NCI-H1694 treated with DMSO at 0.1 percent for 48 hours (cell line): ENCODE measurements at places on chromosomes 5 and 9.

- DNase-seq, result peak; percentile 55
These were observed 1.1 kb downstream of the RALGDS start for GRCh38 chr9:133119846-133120500.

- no peak for DNase-seq
These were observed 46.5 kb downstream of the IQGAP2 start for GRCh38 chr5:76449606-76450005.

GRCh38 chr9:91429501-91429900, 5.9 kb upstream of the NFIL3 start:
- no peak for DNase-seq

- no peak for DNase-seq
These were observed 33.5 kb downstream of the SEMA4D start for GRCh38 chr9:89464300-89464901.

DNA sequence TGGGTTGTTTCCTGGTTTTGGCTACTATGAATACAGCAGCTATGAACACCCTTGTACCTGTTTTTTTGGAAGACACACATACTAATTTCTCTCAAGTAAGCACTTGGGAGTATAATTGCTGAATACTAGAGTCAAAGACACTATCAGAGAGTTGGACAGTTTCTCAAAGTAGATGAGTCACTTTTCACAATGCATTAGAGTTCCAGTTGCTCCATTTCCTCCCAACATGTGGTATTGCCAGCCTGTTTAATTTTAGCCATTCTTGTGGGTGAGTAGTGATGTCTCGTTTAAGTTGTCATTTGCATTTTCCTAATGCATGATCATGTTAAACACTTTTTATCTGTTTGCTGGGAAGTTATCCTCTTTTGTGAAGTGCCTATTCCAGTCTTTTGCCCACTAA, 81.6 kb upstream of the GDNF start:
- DNase-seq, result no peak

- no peak for DNase-seq
These were observed 56.0 kb upstream of the GALNT10 start for GRCh38 chr5:154134499-154134898.

DNA sequence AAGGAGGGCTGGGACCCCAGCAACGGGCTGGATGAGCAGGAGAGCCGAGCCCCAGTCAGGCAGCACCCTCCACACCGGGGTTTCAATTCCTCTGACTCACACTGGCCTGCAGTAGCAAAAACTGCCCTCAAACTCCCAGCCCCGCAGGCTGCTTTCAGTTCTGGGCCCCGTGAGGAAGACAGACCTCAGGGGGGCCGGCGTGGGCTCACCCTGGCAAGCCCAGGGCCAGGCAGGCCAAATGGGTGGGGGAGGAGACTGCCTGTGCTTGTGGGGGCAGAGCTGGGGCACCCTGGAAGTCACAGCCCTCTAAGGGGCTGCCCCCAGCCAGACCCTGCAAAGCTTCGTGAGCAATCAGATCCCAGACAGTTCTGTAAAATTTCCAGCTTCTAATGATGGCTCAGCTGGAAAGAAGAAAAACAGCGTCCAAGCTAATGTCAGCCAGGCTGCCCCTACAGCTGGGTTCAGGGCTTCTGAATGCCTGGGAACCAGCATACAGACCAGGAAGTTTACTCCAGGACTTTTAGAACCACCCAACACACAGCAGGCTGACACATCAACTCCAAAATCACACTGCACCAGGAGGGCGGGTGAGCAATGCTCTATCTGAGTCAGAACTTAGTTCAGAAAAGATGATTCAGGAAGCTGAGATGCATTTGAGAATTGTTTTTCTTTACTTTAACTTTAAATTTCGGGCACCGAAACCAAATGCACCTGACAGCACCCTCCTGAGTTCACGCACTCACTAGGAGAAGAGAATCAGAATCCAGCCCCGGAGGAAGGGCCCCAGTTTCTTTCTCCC, 34.7 kb downstream of the LPCAT1 start:
- no peak for DNase-seq

DNA sequence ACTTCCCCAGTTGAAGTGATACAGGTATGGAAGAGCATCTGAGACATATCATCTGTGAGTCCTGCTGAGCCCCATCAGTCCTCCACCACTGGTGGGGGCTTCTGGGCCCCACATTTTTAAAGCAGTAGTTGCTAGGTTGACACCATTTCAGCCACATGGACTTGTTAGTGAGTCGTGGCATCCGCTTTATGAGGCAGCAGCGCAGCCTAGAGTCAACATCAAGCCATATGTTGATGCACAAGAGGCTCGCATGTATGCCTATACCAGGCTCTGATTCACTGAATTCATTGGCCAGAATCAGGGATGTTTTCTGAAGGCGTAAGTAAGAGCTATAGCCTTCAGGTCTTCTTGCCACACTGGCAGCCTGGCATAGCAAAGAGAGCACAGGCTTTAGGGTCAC, 26.8 kb downstream of the ZNF346 start:
- no peak for DNase-seq

- DNase-seq, result no peak
These were observed 632.8 kb downstream of the BRINP1 start for GRCh38 chr9:118736406-118736805.

GRCh38 chr5:76867038-76867437, 17.2 kb downstream of the S100Z start:
- no peak for DNase-seq

- no peak for DNase-seq
These were observed 243.9 kb downstream of the ICE1 start for GRCh38 chr5:5666369-5666768.

- DNase-seq, result no peak
These were observed 13.0 kb downstream of the SUSD3 start for GRCh38 chr9:93071464-93071863.

DNA sequence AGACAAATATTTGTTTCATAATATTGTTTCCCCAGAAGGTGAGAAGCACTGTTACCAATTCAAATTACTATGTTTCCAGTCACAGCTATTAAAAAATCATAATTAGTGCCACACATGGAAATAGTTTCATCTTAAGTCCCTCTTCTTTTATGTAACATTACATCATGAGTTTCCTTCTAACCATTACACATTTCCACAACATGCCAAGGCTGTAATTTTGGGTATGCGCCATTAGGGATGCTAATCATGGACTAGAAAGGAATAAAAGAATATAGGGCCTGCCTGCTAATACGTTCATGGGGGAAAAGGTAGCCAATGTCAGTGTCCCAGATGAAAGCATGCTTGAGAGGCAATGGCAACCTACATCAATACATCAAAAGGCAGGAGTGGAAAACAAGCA, 142.5 kb upstream of the LPAR1 start:
- DNase-seq, result no peak

DNA sequence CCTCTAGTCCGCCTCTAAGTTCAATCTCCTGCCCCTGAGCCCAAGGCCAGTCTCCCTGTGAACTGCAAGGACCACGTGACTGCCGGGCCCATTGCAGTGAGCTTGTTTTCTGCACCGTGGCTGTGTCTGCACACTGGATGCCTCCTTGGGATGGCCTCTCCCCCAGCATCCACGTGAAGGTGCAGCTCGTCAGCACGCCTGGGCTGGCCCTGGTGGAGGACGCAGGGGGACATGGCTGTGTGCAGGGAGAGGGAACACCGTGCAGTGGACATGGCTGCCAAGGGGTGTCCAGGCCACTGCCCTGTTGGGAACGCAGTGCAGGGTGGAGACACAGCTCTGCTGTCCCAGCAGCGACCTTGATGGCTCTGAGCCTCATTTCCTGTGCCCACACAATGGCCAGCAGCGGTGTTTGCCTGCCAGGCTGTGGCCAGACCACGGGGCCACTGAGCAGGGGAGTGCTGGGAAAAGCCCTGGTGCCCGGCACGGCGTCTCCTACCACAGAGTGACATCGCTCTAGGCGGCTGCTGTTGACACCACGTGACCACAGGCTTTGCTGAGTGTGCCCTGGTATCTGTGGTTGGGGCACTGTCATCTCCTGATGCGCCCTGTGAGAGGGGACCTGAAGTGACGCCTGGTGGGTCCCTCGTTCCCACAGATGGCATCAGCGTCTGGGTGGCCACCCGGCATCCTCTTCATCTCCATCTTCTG, 26.9 kb upstream of the EXOC3 start:
- DNase-seq, result no peak

DNA sequence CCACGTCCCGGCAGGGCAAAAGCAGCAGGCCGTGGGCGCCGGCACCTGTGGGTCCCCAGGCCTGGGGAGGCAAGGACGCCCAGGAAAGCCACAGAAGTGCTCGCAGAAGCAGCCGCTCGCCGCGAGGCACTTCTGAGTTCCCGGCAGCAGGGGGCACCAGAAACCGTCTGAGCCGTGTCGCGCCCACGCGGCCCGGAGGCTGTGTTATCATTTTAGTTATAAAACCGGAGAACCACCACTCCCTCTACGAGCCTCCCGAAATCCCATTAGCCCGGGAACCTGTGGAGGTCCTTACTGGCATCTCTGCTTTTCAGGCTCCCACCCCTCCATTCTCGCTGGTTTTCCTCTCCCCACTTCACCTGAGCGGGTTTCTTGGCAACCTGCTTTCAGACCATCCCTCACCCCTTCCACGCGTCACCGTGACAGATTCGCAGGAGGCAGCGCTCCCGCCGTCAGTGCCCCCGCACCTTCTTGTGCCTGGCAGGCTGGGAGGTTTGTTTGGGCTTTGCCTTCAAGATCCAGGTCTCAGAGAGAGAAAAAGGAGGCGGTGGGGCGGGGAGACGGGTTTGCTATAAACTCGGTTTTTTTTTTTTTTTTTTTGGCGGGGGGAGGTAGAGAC, 2.3 kb downstream of the GDNF start:
- DNase-seq, result peak; percentile 70

GRCh38 chr5:167642779-167643517, 648.5 kb upstream of the WWC1 start:
- DNase-seq, result no peak

- DNase-seq, result no peak
These were observed 245.1 kb upstream of the C9orf72 start for GRCh38 chr9:27818348-27818747.

- no peak for DNase-seq
These were observed 22.1 kb downstream of the VCAN start for GRCh38 chr5:83493644-83494043.

- DNase-seq, result no peak
These were observed 1.1 kb upstream of the IRF1 start for GRCh38 chr5:132491368-132492364.

DNA sequence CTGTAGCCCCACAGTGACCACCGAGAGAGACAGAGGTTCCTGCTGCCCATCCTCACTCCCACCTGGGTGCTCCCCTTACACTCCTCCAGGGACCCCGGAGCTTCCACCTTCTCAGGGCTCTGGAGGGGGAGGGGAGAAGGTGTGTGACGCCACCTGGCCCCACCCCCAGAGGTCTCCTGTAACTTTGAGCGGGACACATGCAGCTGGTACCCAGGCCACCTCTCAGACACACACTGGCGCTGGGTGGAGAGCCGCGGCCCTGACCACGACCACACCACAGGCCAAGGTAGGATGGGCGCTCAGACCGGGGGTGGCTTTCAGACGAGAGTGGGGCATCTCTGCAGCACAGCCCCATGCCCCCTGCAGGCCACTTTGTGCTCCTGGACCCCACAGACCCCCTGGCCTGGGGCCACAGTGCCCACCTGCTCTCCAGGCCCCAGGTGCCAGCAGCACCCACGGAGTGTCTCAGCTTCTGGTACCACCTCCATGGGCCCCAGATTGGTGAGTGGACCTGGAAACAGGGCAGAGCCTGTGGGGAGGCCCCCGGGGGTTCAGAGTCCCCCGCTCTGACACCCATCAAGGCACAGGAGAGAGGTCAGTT, 4.5 kb downstream of the MAMDC4 start:
- DNase-seq, result no peak

GRCh38 chr5:92874790-92875189, 706.2 kb downstream of the NR2F1-AS1 start:
- DNase-seq, result no peak

DNA sequence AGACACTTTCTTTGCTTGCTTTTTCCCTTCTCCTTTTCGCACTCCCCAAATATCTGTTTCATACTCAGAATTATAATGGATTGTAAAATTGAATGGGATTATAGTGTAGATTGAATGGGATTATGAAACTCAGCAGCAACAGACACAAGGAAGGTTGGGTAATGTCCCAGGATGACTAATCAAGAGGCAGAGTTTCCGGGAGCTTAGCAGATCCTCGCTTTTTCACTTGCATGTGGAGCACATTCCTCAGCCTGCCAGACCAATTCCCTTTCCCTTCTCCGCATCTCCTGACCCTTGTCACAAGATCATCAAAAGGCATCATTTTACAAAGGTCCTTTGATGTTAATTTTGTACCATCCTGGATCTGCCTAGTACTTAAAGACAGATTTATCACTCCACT, 55.1 kb upstream of the SLC1A1 start:
- DNase-seq, result no peak

DNA sequence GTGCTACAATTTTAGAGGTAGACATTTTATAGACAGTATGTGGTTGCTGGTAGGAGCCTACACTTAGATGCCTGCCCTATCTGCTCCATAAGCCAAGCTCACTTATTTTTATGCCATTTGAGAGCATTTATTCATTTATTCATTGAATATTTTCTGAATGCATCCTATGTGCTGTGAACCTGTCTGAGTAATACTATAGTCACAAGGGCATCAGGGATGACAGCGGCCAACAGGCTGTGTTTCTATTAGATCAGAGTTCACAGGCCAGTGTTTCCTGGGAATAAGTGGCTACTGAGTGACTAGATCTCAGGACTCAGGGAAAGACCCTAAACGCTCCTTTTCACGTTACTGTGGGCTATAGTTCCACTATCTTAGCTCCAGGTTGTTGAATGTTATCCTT, 235.2 kb upstream of the MSX2 start:
- no peak for DNase-seq

- DNase-seq, result no peak
These were observed 15.9 kb downstream of the ABHD17B start for GRCh38 chr9:71895117-71895516.

GRCh38 chr5:168128111-168128510, 163.3 kb upstream of the WWC1 start:
- no peak for DNase-seq

DNA sequence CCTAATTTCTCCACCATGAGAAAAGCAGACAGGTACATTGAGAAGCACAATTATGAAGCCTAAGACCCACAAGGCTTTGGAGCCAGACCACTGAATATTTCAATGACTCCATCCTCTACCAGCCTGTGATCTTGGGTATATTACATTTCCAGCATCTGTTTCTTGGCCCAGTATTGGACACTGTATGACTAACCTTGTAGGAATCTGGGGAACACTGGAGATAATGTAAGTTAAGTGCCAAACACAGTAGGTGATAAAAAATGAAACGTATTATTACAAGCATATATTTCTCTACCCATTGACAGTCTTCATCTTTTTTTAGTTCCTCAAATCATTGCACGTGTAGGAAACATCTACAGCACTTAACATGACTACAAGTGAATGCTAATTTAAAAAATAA, 28.6 kb upstream of the FEM1C start:
- DNase-seq, result no peak

GRCh38 chr5:59943452-59944113, 50.1 kb upstream of the PDE4D start:
- DNase-seq, result no peak

- no peak for DNase-seq
These were observed 93.2 kb downstream of the CDO1 start for GRCh38 chr5:115723220-115723619.
